ENCODE measurements at places on chromosomes 5 and 9.

GRCh38 chr5:149129181-149129580 is 12.1 kb upstream of the ABLIM3 start:
- no peak for DNase-seq

GRCh38 chr9:73680831-73681230 is 529.2 kb downstream of the ANXA1 start:
- no peak for DNase-seq

GRCh38 chr5:126236994-126237393 is 186.2 kb upstream of the GRAMD2B start:
- no peak for DNase-seq

DNA sequence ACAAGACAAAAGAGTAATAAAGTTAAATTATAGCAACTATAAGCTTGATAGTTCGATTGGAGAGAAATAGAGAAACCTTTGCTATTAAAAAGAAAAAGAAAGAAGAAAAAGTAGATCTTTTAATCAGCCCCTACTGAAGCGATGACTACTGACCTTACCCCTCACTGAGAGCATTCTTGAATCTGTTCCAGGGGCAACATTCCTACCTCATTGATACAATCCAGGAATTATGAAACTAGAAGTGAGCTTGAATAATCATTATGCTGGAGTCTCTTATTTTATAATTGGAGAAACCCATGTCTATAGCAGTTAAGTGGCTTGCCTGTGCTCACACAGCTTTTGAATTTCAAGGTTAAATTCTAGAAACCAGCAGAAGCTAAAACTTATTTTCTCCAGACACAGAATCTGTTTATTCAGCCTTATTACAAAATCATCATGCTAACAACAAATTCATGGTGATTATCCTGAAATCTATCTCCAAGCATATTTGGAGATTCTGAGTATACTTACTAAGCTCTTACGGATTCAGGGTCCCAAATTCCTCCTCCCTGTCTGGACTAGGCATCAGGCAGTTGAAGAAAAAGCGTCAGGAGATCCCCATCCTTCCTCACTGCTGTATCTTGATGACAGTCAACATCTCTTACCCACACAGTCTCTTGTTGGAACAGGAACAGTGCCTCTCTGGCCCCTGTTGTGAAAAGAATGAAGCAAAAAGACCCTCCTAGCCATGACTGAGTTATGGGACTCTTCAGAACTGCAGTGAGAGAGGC is 547.6 kb upstream of the WWC1 start:
- DNase-seq: no peak

GRCh38 chr9:111178331-111179055 is 140.2 kb upstream of the LPAR1 start:
- no peak for DNase-seq

- DNase-seq: no peak
Observed at GRCh38 chr5:160921423-160922285, 69.6 kb upstream of the ATP10B start.

DNA sequence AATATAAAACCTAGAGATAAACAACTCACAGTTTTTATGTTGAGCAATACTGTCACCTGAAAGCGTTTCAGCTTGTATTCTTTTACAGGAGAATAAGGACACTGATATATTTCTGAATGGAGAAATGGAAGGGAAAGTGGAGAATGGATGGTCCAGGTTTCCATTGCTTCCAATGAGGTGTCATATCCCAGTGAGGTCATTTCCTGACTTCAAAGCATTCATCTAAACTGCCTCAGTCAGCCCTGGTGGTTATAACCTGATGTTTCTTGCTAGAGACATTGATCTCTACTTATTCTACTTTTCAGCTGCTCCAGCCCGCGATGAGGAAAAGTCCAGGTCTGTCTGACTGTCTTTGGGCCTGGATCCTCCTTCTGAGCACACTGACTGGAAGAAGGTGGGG is 2.6 kb downstream of the GABRA1 start:
- no peak for DNase-seq

- DNase-seq: no peak
Observed at GRCh38 chr5:88142636-88142885, 126.1 kb downstream of the TMEM161B start.

- no peak for DNase-seq
Observed at GRCh38 chr9:11874414-11874813, 818.8 kb upstream of the TYRP1 start.

Measured in stimulated activated CD4-positive, alpha-beta T cell treated with anti-CD3 and anti-CD28 coated beads, TNF-alpha, amount 100 ng/mL, for 1 hour (primary cell).